COR-L47 (cell line): ENCODE measurements at places on chromosomes 3 and 15.

DNA sequence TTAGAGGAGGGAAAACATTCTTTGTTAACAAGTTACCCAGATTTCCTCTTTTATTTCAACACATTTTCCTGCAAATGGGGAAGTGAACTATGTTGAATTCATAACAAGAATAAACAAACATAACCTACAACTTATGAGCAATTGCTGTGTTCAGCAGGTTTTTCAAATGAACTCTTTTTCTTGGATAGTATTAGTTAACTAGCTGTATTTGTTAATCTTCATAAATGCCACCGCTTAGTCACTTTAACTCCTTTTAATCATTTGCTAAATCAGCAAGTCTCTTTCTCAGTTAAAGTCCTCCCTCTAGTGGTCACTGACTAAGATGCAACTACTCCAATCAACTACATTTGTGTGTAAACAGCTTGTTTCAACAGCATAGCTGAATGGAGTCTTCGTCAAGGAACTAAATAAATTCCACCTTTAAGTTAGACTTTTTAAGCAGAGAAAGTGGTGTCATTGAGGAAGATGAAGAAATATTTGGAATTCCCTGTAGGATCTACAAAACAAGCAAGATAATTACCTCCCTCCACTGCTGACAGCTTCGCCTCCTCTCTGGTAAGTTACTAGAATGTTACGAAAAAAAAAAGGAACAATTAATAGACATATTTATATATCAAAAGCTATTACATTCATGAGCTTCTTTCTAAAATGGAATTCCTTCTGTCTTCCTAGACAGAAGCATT is 1122.0 kb downstream of the ROBO1 start:
- peak; percentile 41 for DNase-seq

GRCh38 chr3:125073390-125073905 is 17.7 kb upstream of the HEG1 start:
- DNase-seq = no peak

DNA sequence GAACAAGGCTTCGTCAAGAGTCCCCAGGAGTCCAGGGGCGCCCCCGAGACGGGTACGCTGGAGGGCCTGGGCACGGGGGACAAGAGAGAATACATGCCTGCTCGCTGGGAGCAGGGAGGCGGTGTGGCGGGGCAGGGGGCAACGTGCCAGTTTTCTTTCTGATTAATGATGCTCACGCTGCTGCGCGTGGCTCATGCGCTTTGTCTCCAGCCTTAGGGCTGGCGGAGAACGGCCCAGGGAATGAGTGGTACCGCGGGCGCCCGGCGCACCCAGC is 408 bp upstream of the ARPP21 start:
- DNase-seq = no peak

GRCh38 chr3:186060222-186060621 is 48.7 kb downstream of the ETV5 start:
- no peak for DNase-seq

- DNase-seq = no peak
Measured at GRCh38 chr3:26683902-26684301, 61.3 kb downstream of the LRRC3B start.

DNA sequence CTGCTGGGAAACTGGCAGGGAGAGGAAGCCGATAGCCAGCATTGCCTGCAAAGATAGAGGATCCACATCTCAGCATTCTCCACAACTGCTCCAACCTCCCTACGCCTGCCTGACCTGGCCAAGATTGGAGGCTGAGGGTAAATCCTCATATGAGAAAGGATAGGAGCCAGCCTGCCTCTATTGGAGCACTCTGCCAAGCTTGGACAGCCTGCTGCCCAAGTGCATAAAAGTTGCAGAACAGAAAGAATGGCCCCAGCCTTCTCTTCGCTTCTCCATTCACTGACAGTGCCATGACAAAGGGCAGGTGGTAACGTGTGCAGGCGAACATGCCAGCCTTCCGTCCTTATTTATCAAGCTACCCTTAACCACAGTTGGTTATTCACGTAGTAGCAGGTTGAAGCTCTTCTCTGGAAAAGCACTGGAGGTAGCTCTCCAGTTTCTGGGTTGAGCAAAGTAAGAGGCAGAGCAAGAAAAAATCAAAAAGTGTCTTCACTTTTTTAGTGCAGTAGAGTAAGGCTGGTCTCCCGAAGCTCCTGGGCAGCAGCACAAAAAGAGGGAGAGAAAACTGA is 4.3 kb downstream of the BMF start:
- no peak for DNase-seq

DNA sequence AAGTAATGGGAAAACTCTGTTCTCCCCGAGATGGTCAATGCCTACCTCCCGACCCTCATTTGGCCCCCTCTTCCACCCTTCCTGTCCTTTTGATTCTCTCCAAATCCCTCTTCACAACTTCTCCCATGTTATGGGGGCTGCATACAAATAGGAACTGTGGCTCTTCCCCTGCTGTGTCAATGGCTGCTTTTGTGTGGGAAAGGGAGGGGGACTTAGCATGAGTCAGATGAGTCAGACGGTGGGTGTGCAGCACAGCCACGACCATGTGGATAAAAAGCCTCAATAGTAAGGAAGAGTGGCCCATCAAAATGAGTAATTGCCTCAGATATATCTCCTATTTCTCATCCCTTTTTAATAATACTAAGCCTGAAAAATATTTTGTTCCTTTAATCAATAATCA is 31.9 kb downstream of the SPATA16 start:
- no peak for DNase-seq

- DNase-seq = no peak
Measured at GRCh38 chr3:107884719-107885460, 205.9 kb downstream of the CD47 start.

DNA sequence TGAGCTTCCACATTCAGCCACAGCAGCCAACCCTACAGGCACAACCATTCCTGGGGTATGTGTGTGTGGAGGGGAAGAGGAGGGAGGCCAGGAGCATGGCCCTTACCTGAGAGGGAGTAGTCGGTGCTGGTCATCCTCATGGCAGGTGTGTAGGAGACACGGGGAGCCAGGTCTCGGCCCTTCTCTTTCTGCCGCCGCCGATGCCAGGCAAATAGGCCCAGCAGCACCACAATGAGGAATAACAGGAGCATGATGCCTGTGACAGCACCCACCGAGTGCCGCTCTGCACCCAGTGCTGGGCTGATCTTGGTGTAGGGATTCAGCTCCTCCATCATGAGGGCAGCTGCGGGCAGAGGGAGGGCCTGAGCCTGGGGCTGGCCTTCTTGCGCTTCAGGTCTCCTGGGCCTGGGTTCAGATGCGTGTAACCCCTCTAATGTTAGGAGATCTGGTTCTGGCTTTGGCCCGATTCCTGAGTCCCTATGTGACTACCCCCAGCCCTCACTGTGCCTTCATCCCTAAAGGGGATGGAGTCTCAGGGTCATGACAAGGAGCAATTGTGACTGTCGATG is 44.4 kb downstream of the RAB11A start:
- DNase-seq = no peak

GRCh38 chr3:147507638-147508286 is 98.6 kb downstream of the ZIC1 start:
- DNase-seq = no peak

GRCh38 chr3:125381743-125382142 is 6.6 kb upstream of the ZNF148 start:
- DNase-seq = no peak
